Neural crest cell (in vitro differentiated cells): ENCODE measurements at places on chromosomes 13 and 19. TPM values are rescaled to one million over a fixed set of nuclear protein-coding genes. Genes with fewer than 3 reads are reported as not detected.
A peak's percentile ranks its signal among the peaks of the same experiment; 100 is the strongest.

DNA sequence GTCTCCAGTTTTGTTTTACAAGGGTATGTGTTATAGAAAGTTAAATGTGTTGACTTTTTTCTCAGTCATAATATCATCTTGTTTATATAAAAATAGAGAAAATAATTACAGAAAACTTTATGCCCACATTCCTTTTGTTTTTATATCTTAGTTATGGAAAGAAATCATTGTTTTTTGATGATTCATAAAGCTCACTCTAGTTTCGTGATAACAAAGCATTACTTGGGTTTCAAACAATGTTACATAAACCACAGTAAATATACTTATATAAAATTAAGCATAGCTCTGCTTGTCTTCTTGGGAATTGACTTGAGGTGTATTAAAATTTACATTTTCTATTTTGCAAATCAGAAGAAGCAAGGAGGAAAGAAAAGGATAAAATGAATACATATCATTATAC lies 111.8 kb downstream of the SGCG start:
- DNase-seq = no peak

ATP4B gene
- total RNA-seq = not detected in 2 replicates

- DNase-seq = no peak
These were observed 54.7 kb upstream of the URAD start for GRCh38 chr13:28043224-28043623.

COQ8B gene
- total RNA-seq = 41.1 and 45.1 TPM in 2 replicates

DNA sequence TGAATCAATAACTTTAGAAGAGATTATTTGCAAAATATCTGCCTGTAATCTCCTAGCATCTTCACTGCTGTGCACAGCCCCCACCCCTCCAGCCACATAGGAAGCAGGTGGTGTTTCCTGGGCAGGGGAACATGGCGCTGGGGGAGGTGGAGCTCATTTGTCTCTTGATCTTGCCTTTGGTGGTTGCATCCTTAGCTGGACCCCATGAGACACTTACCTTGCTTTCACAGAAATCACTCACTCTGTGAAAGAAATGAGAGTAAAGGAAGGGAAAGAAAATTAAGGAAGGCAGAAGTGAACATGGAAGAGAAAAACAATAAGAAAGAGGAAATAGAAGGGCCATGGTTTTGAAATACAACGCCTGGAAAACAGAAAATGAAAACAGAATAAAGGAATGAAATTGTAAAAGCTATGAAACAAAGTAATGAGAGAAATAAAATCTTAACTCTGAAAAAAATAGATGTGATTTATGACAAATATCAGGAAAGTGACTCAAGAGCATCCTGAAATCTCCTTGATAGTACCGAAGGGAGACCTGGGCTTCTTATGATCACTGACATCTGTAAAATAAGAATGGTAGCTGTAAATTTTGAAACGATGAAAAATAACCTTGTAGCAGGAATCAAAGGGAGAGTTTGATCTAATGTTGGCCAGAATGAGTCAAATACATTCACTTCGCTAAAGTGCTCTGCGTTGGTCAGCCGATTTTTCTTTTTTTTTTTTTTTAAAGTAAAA lies 17.2 kb upstream of the RNASEH2B start:
- no peak for DNase-seq

GRCh38 chr19:33628921-33629825 lies 7.4 kb downstream of the CHST8 start:
- DNase-seq = no peak

DNA sequence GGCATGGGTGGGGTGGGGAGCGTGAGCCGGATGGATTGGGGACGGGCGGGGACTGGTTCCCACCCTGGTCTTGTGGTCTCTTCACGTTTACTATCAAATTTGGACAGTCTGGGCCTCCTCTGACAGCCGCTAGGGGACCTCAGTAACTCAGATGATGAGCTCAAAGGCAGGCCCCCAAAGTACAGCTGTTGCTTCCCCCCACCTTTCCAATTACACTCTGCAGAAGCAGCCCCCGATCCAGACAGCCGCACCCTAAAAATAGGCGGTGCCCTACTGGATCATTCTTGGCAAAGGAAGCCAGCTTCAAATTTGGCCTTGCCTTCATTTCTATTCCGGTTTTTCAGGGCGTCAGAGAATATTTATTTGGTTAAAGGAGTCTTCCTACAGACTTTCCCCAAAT lies 1.9 kb upstream of the FOXO1 start:
- DNase-seq = no peak

- no peak for DNase-seq
These were observed 80.3 kb downstream of the RYR1 start for GRCh38 chr19:38513762-38514167.

- no peak for DNase-seq
These were observed 9.1 kb upstream of the POP4 start for GRCh38 chr19:29596885-29597525.

GRCh38 chr13:30872685-30873461 lies 33.2 kb upstream of the MEDAG start:
- DNase-seq = peak; percentile 47

- DNase-seq = no peak
These were observed 1077.3 kb upstream of the MIR17HG start for GRCh38 chr13:90270226-90270625.

TMC4 gene
- total RNA-seq = 0.28 TPM in 1 of 2 replicates, not detected in the other

IRGC gene
- not detected in 2 replicates for total RNA-seq

LYPD3 gene
- total RNA-seq = 0.50 and 0.89 TPM in 2 replicates

DNA sequence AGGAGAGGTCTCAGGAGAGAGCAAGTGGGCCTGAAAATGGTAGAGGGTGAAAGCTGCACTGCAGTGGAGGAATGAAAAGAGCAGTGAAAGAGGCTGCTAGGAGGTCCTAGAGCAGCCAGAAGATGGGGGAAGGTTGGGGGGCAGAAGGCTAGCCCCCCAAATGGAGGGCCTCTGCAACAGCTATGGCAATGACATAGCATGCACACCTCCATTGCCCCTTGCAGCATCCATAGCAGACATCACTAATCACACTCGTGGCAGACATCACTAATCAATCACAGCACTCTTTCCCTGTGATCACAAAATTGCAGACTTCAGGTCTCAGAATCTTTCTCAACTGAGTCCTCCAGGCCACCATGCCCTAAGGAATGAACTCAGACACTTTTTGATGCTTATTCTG lies 21.9 kb downstream of the CCL25 start:
- DNase-seq = no peak

GRCh38 chr19:41994994-41995958 lies 1.2 kb upstream of the ATP1A3 start:
- no peak for DNase-seq

KCNJ14 gene
- total RNA-seq = 1.5 and 2.0 TPM in 2 replicates

F10 gene
- 0.89 and 1.0 TPM in 2 replicates for total RNA-seq

CYP2F1 gene
- not detected in 2 replicates for total RNA-seq

GRCh38 chr13:19606737-19607136 lies 26.7 kb upstream of the MPHOSPH8 start:
- DNase-seq = no peak

- DNase-seq = peak; percentile 55
These were observed 11.9 kb downstream of the ZIC5 start for GRCh38 chr13:99959540-99960230.

C5AR1 gene
- total RNA-seq = 0.44 TPM in 1 of 2 replicates, not detected in the other

TMEM59L gene
- 6.4 and 6.5 TPM in 2 replicates for total RNA-seq

- no peak for DNase-seq
These were observed 955 bp downstream of the IL4I1 start for GRCh38 chr19:49895566-49896297.

- no peak for DNase-seq
These were observed 14.8 kb upstream of the RCBTB2 start for GRCh38 chr13:48547663-48548092.

DNA sequence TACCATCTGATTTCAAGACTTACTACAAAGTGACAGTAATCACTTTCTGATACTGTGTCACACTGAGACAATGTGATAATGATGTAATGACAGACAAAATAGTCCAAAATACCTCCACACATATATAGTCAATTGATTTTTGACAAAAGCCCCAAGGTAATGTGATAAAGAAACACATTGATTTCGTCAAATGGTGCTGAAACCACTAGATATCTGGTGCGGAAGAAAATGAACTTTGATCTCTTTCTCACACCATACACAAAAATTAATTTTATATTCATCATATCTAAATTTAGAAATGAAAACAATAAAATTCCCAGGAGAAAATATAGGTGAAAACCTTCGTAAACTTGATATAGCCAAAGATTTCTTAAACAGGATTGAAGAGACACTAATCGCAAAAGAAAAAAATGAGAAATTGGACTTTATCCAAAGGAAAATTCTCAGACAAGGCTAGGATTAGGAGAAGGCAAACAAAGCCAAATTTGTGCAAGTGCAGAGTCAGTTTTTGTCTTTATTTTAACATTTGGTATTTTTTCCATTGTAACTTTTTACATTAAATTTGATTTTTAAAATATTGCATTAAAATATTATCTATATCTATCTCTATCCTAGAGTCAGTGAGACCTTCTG lies 739.9 kb downstream of the DIAPH3 start:
- DNase-seq = no peak

DNA sequence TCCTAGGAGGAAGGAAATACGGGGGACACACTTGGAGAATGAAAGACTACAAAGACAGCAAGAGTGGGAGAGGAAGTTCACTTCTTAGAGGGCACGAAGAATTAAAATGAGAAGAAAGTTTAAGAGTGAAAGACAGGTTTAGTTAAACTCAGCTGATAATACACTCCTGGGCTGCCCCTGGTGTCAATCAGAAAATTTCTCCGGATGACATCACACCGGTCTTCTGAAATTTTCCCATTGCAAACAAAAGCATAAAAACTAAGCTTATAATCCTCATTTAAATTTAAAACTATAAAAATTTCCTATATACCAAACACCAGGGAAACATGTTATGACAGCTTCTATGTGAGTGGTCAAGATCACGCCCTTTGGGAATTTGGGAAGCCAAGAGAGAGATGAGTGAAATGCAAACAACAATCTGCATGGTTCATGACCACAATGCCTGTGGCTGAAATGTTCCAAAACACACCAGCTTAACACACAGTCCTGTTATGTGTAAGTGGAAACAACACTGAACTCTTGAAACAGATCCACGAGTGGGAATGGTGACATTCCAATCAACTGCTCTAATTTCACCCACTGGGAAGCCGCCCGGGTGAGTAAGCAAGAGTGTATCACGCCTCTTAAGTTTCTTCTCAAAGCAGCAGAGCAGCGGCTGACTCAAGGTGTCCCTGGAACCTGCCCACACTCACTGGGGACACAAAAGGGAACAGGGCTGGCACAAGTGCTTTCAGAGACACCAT lies 49.0 kb downstream of the BRD4 start:
- DNase-seq = no peak

- no peak for DNase-seq
These were observed 92.3 kb downstream of the TNFSF13B start for GRCh38 chr13:108361769-108362168.

DNA sequence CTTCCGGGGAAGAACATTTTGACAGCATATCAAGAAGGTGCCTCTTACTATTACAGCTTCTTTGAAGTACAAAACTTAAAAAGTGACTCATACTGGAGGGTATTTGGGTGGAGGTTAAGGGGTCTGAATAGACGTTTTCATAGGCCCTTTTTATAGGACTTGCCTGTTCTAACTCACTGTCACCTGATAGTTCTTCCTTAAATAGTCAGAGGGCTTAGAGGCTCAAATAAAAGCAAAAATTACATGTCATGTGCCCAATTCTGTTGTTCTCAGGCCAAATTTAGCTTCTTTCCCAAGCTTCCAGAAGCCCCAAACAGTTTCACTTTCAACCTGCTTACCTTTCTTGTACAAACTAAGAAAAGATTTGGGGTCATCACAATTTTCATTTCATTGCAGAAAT lies 16.1 kb upstream of the SLC46A3 start:
- DNase-seq = no peak

DNA sequence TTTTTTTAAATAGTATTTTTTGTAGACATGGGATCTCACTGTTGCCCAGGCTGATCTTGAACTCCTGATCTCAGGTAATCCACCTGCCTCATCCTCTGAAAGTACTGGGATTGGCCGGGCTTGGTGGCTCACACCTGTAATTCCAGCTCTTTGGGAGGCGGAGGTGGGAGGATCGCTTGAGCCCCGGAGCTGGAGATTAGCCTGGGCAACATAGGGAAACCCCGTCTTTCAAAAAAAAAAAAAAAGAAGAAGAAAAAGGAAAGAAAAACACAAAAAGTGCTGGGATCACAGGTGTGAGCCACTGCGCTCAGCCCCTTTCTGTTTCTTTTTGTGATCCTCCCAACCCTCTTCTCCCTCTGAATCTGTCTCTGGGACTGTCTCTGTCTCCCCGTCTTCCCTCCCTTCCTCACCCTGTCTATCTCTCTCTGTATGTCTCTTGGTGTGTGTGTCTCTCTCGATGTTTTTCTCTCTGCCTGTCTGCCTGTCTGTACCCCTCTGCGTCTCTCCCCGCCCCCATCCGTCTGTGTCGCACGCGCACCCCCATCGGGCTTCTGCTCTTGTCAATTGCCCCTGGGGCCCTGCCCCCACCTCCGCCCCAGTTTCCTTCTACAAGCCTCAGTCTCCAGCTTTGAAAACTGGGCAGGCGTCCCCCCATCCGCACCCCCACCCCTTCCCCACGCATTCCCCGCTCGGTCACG lies 540 bp upstream of the ZFP36 start:
- no peak for DNase-seq

DNA sequence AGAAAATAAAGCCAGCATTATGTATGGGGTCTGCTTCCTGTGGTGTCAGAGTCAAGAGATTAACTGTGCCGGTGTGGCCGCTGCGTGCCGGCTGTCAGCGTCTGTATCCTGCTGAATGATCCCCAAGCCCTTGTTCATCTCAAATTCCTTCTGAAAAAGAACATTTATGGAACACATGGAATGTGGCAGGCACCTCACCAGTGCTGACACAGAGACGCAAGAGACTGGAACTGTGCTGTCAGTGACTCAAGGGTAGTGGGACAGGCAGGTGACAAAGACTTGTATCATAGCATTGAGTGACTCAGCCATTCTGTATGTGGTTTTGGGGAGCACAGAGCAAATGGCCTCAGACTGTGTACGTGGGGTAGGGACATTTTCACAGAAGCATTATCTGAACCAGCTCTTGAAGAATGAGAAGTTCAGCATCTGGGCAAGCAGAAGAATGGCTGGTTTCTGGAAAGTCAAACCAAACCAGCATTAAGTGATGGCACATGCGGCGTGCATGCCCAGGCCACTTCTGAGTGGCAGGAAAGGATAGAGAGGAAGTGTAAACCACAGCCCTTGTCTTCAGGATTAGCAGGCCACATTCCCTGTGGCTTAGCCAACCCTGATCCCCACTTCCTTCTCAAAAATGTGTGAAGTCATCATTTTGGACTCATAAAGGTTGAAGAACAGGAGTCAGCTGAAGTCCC lies 54.0 kb upstream of the IRS2 start:
- no peak for DNase-seq

DNA sequence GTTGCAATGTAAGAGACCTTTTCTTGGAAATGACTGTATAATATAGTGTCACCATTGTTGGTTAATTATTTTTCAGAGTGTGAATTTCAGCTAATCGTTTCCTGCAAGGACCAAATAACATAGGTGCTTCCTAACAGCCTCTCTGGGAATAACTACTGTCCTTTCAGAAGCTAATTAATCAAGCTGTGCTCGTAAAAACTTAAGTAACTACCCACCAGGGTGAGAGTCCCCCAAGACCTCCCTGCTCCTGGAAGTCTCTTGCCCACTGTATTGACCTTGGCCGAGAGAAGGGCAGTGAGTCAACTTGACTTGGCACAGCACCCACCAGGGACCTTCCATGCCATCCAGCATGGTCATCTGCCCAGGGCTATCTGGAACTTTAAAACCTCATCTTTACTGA lies 50.3 kb downstream of the UQCRFS1 start:
- DNase-seq = no peak

METTL21C gene
- not detected in 2 replicates for total RNA-seq

CAMSAP3 gene
- 10.3 and 13.7 TPM in 2 replicates for total RNA-seq
